ENCODE measurements at places on chromosomes 12 and 14.

DNA sequence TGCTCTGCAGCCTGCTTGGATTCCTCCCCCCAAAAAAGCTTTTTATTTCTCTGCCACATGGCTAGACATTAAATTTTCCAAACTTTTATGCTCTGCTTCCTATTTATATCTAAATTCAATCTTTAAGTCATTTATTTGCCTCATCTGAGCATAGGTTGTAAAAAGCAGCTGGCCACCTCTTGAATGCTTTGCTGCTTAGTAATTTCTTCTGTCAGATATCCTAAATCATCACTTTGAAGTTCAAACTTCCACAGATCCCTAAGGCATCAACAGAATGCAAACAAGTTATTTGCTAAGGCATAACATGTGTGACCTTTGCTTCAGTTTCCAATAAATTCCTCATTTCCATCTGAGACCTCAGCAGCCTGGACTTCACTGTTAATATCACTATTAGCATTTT, 209.6 kb downstream of the FSCB start:
- DNase-seq, result no peak

DNA sequence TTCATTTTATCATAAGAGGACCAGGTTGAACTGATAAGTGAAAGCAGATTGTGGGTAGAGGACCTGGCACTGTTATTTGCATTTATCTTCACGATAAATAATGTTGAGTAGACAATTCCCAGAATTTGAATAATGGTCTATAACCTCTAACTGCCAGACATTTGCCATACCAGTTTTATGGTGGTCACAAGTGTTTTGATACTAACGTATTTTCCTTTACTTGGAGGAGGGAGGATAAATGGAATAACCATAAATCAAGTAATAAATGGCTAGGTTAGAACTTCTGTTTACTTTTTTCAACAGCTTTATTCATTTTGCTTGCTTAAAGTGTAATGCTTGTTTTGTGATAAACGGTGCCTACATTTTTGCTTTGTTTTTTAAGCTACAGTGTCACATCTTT, 9.5 kb downstream of the PAX9 start:
- no peak for DNase-seq

DNA sequence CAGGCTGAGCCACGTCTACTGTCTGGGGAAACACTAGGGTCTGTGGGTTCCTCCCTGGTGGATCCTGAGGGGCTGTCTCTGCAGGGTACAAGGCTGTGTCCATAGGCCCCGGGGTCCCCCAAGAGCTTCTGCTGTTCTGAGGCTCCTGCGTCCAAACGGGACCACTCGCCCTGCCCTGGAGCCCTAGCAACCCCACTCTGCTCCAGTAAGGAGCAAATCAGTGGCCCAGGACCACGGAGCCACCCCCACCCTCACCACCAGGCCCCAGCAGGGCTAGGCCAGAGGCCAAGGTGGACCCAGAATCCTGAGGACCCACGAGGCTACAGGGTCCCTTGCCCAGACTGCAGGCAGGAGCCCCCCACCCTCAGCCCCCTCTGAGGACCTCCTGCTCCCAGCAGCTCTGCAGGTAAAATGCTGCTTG, 75.1 kb upstream of the GALNT9 start:
- no peak for DNase-seq

- no peak for DNase-seq
Observed at GRCh38 chr12:78324234-78324633, 493.5 kb downstream of the NAV3 start.

- peak; percentile 72 for DNase-seq
Observed at GRCh38 chr14:75303381-75303789, 24.8 kb downstream of the FOS start.

GRCh38 chr12:2183556-2184541, 131.1 kb downstream of the CACNA1C start:
- DNase-seq, result no peak

DNA sequence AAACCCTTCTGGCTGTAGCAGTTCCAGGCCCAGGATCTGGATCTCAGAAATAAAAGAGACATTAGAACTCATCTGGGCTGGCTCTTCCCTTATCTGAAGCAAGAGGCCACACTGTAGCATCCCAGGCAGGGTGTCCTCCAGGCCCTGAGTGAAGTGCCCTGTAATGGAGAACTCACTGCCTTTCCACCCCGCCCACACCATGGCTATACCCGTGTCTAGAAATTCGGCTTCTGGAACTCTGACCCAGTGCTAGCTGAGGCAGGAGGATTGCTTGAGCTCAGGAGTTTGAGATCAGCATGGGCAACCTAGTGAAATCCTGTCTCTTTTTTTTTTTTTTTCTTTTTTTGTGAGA, 23.5 kb upstream of the PLEKHG3 start:
- DNase-seq, result no peak

GRCh38 chr14:34049790-34050189, 98.9 kb upstream of the EGLN3 start:
- DNase-seq, result no peak

DNA sequence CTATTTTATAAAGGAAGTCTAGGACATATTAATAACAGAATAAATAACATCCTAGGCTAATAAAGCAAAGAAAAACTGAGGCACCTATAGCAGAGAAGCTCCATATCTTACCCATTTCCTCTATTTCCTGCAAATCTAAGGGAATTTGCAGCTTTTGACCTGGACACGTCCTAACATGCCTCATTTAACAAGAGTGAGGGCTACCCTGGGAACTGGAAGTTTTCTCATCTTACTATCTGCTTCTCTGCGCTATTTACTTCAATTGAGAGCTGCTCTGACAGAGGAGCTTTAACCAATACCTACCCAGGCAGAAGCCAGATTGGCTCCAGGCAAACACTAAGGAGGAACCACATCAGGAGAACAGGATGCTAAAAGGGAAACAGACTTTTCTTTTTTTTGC, 5.7 kb downstream of the YBX3 start:
- no peak for DNase-seq

- DNase-seq, result no peak
Observed at GRCh38 chr12:2925322-2925995, 33.7 kb upstream of the TEAD4 start.

DNA sequence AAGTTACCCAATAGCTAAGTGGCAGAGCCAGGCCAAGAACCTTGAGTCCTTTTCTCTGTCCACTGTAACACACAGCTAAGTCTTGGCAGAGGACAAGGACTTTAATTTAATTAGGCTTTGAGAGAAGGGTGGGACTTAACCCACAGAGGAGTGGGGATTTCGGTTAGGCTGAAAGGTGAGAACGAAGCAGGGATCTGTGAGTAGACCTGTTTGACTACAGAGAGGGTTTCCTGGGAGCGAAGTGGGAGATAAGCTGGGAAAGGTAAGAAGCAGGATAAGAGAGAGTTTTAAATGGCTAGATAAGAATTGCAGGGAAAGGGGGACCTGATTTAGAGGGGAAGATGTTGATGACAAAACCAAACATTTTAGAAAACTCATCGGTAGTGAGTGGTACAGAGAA, 2.0 kb upstream of the PPFIBP1 start:
- no peak for DNase-seq

DNA sequence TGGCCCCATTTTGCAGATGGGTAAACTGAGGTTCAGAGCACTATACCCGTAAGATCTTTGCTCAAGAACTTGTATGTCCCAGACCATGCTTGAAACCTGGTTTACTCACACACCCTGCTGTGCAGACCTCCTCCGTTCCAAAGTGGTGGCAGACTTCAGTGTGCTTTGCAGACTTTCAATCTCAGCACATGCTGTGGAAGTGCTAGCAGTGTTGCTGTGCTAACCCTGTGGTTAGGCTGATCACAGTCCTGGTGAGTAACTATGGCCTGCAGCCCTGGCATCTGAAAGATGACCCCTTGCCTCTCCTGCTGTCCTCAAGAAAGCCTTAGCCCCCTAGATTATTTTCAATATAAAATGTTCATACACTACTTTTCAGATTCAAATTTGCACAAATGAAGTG, 450.6 kb downstream of the DPF3 start:
- DNase-seq, result no peak

- no peak for DNase-seq
Observed at GRCh38 chr12:71840231-71840847, 780 bp downstream of the TBC1D15 start.

GRCh38 chr12:5428332-5429221, 3.3 kb upstream of the NTF3 start:
- DNase-seq, result peak; percentile 37

GRCh38 chr12:109557200-109557599, 16.1 kb downstream of the MMAB start:
- no peak for DNase-seq

- DNase-seq, result no peak
Observed at GRCh38 chr12:107844312-107844921, 69.9 kb downstream of the ASCL4 start.

GRCh38 chr12:53218551-53219291, 11.7 kb upstream of the ITGB7 start:
- no peak for DNase-seq

DNA sequence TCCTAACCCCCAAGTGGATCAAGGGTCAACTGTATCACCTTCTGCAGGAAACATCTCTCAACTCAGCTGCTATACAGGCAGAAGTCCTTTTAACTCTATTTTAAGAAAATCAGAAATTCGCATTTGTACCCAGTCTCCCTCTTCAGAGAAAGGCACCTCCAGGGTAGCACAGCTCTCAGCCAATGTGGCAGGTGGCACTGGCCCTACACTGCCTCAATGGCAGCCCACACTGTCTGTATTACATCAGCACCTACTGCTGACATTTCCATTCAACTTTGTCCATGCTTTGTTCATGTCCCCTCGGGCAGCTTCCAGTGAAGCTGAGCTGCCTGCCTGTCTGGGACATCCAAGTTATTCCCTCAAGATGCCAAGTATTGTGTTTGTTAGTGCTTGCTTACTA, 8.8 kb downstream of the SPTSSA start:
- no peak for DNase-seq

DNA sequence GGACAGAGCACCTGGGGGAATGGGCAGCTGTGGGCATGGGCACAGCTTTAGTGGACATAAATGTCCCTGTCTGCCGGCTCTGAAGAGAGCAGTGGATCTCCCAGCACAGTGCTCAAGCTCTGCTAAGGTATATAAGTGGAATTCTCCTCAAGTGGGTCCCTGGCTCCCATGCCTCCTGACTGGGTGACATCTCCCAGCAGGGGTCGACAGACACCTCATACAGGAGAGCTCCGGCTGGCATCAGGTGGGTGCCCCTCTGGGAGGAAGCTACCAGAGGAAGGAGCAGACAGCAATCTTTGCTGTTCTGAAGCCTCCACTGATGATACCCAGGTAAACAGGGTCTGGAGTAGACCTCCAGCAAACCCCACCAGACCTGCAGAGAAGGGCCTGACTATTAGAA, 25.0 kb upstream of the NUAK1 start:
- DNase-seq, result no peak

GRCh38 chr14:64005822-64006221, 153.0 kb downstream of the SYNE2 start:
- DNase-seq, result no peak

- DNase-seq, result no peak
Observed at GRCh38 chr14:75630695-75631452, 29.8 kb downstream of the ERG28 start.

Measured in hippocampal formation (tissue), 2 donors.